ENCODE measurements at places on chromosomes 3 and 15. TPM values are rescaled to one million over a fixed set of nuclear protein-coding genes. Genes with fewer than 3 reads are reported as not detected.

GRCh38 chr15:80733460-80733859 lies 38.4 kb downstream of the ABHD17C start:
- H3K27ac ChIP-seq, result no peak overlapping the region
- H3K4me3 ChIP-seq, result no peak overlapping the region

DNA sequence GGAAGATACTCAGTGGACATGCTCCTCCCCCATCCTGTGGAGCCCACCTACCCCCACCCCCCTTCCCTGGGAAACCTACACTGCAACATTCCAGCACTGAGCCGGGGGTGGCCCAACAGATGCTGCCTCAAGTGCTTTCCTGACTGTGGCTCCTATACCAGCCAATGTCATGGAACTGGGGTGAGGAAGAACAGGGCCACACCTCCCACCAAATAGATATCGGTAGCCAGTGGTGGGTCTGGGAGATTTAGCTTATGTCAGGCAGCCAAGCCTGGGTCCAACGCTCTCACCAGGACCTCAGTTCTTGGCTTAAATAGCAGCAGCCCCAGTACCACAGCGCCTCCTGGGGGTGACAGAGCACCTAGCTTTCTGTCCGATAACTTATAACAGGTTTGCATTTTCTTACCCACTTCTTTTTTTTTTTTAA lies 30.3 kb downstream of the CDC25A start:
- H3K27me3 ChIP-seq, result no peaks in the 10 kb centered on the region
- DNase-seq, result peak; percentile 32
- H3K4me1 ChIP-seq, result no peaks in the 10 kb centered on the region
- H3K27ac ChIP-seq, result no peak overlapping the region

DNA sequence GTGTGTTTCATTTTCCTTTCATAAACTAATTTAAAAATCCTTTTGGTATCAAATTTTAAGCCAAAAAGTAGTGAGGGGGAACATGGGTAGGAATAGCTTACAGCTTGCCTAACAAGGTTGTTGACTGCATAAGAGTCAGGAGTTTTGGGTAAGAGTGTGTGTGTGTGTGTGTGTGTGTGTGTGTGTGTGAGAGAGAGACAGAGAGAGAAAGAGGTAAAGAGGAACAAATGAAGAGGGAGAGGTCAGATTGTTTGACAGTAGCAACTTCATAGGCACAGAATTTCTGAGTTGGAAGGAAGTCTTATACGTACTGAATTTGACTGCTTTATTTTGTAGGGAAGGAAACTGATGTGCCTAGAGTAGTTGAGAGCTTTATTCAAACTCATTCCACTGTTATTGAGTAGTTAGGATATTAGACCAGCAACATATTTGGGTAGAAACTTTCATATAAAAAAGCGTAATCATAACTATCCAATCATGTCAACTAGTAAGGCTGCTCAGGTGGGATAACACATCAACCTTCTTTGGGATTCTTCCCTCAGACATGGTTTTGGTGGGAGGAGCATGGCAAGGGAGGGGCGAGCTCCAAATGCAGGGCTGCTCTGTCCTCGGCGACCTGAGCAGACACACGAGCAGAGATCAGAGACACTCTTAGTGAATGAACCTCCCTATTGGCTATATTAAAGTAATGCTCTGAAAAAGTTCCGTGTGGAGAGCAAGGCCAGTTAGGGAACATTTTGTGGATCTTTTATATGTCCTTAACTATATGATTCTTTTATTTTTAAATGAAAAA lies 86.4 kb downstream of the LPP start:
- no peaks in the 10 kb centered on the region for H3K36me3 ChIP-seq
- peak overlapping the region; percentile 87 for H3K27ac ChIP-seq
- H3K4me1 ChIP-seq, result peaks cover 37% of the 10 kb centered on the region
- peak; percentile 47 for DNase-seq

DNA sequence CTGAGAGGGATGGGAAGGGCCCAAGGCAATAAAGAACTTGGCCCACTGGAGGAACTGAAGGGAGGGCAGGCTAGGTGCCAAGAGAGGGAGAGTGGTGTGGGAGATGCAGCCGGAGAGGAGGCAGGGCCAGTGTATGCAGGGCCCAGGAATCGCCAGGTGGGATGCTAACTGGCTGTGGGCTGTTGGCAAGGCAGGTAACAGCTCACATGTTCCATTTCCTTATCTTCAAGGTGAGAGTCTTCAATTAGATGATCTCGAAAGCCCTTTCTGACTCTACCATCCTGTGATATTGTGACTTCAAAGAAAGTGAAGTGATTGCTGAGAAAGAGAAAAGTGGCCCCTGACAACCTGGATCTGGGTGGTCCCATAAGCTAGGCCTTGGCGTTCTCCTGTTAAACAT lies 49.0 kb downstream of the CASR start:
- no peaks in the 10 kb centered on the region for H3K4me1 ChIP-seq
- no peaks in the 10 kb centered on the region for H3K36me3 ChIP-seq
- H3K27me3 ChIP-seq, result no peaks in the 10 kb centered on the region
- H3K27ac ChIP-seq, result no peak overlapping the region
- no peak overlapping the region for H3K4me3 ChIP-seq

- no peak for DNase-seq
- peak overlapping the region; percentile 43 for H3K27ac ChIP-seq
- H3K4me1 ChIP-seq, result peaks cover 40% of the 10 kb centered on the region
- no peaks in the 10 kb centered on the region for H3K36me3 ChIP-seq
These were observed 43.7 kb downstream of the CTDSPL start for GRCh38 chr3:37905346-37905745.

DNA sequence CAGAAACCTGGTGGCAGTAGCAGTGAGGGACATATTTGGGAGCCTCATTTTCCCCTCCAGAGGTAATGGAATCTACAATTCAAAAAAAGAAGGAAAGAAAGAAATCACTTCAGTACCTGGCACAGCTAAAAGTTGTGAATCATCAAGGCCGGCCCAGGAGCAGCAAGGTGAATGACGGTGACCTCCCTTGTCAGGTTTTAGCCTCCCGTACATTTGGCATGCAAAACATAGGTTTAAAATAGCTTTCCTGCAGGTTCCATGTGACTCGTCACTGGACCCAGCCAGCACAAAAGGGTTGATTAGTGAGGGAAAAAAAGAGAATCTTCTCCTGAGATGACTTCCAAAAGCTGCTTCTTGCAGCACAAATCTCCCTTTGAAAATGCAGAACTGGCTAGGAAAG lies 394.2 kb downstream of the LSAMP start:
- H3K27me3 ChIP-seq, result no peaks in the 10 kb centered on the region
- no peak overlapping the region for H3K4me3 ChIP-seq
- H3K36me3 ChIP-seq, result no peaks in the 10 kb centered on the region

DNA sequence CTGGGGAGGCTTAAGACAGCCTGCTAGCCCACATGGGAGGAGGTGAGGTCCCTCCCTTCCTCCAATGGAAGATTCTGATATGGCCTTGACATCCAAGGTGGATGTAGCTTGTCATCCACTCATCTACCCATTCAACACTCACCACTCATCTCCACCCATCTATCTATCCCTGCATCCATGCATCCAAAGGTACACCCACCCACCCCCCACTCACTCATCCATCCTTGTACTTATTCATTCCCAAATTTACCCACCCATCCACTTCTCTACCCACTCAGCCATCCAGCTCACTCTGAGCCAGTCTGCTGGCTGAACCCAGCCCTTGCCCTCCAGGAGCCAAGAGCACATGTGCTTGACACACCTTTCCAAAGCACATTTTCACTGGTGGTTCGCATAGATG lies 189.7 kb downstream of the TLE3 start:
- no peak overlapping the region for H3K27ac ChIP-seq
- H3K36me3 ChIP-seq, result no peaks in the 10 kb centered on the region
- no peak for DNase-seq
- H3K27me3 ChIP-seq, result no peaks in the 10 kb centered on the region
- H3K4me3 ChIP-seq, result no peak overlapping the region
- H3K4me1 ChIP-seq, result no peaks in the 10 kb centered on the region

DNA sequence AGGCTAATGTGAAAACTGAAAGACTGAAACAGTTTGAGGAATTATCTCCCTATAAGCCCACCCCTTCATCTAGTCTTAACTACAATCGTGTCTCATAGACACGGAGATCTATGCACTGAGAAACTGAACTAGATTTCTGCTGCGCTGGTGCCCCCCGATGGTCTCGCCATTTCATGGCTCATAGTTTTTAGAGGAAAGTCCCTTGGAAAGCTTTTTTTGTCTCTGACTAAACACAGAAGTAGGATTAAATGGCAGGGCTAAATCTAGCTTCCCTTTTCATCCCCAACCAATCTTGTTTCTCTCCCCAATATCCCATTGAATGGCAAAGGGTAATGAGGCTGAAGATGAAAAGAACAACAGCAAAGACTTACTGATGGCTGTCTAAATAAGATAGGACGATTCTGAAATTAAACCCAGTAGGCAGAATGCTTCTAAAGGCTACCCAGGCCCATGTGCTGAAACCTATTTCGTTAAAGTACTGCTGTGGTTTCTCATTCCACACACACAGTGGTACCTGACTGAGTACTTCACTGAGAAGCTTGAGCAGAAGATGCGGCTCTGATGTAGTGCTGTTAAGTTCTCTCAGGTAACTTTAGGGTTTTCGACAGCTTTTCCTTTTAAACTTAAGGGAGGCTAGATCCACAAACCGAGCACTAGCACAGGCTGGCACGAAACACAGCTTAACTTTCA lies 142.7 kb downstream of the GADL1 start:
- H3K27ac ChIP-seq, result no peak overlapping the region
- H3K4me1 ChIP-seq, result peaks cover 34% of the 10 kb centered on the region
- DNase-seq, result no peak
- no peaks in the 10 kb centered on the region for H3K36me3 ChIP-seq
- no peak overlapping the region for H3K4me3 ChIP-seq

DNA sequence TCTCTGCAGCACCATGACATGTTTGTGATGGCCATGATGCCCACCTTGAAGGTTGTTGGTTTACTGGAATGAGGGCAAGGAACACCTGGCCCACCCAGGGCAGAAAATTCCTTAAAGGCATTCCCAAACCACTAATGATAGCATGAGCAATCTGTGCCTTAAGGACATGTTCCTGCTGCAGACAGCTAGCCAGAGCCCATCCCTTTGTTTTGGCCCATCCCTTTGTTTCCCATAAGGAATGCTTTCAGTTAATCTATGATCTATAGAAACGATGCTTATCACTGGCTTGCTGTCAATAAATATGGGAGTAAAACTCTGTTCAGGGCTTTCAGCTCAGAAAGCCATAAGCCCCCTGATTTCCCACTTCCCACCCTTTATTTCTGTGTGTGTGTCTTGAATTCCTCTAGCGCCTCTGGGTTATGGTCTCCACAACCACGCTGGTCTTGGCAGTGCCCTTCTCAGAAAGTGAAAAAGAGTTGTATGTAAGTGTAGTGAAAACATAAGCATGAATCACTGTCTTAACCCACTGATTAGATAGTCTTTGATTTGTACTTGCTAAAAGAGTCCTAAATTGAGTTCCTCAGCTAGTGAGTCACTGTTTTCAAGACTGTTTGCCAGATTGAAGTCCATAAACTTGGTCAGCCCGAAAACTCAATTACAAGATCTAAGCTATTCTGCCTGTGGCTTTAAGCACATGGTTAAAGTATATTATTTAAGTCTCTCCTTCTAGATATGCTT lies 19.0 kb upstream of the CCR2 start:
- no peak overlapping the region for H3K27ac ChIP-seq
- no peaks in the 10 kb centered on the region for H3K4me1 ChIP-seq
- DNase-seq, result no peak
- H3K27me3 ChIP-seq, result no peaks in the 10 kb centered on the region

DNA sequence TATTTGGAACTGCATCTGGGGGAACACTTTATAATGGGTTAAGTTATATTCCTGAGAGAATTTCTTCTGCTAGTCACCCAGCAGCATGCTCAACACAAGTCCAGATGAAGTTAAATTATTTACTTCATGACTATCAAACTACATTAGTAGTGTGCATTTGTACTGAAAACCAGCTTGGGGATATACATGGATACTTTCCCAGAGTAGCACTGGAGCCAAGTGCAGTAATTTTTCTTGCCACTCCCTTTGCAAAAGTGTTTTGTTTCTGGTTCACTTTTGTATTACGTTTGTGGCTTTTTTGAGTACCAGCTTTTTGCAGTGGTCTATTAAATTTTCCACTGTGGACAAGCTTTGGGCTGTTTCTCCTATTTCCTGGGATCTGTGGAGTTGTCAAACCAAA lies 243.0 kb downstream of the AGBL1 start:
- no peaks in the 10 kb centered on the region for H3K27me3 ChIP-seq
- H3K4me3 ChIP-seq, result no peak overlapping the region
- no peaks in the 10 kb centered on the region for H3K4me1 ChIP-seq
- no peak for DNase-seq
- H3K36me3 ChIP-seq, result no peaks in the 10 kb centered on the region
- H3K27ac ChIP-seq, result no peak overlapping the region

- no peaks in the 10 kb centered on the region for H3K4me1 ChIP-seq
- H3K27me3 ChIP-seq, result peaks cover 3% of the 10 kb centered on the region
- DNase-seq, result no peak
- H3K36me3 ChIP-seq, result no peaks in the 10 kb centered on the region
- no peak overlapping the region for H3K4me3 ChIP-seq
These were observed 390.2 kb downstream of the NR2F2 start for GRCh38 chr15:96720656-96721055.

- H3K4me3 ChIP-seq, result no peak overlapping the region
- H3K27me3 ChIP-seq, result no peaks in the 10 kb centered on the region
- H3K27ac ChIP-seq, result no peak overlapping the region
- no peaks in the 10 kb centered on the region for H3K36me3 ChIP-seq
- no peaks in the 10 kb centered on the region for H3K4me1 ChIP-seq
These were observed 179.9 kb upstream of the C2CD4B start for GRCh38 chr15:62344806-62345539.

DNA sequence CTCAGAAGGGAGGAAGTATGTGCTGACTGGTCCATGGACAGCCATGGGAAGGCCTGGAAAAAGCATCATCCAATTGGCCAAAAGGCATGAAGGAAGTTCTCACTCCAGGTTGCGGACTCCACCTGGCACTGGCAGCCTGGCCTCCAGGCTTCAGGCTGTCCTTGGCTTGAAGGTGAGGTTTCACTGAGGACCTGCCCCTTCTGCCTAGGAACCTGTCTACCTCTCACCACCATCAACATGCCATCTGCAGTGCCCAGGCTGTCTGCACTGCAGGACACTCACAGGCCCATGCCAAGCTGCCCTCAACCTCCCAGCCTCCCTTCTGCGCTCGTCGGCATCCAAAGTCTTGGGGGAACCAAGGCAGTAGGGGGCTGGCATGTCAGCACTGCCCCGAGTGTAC lies 51.1 kb downstream of the CEP70 start:
- no peak for DNase-seq
- H3K27me3 ChIP-seq, result no peaks in the 10 kb centered on the region
- H3K36me3 ChIP-seq, result peaks cover 17% of the 10 kb centered on the region
- no peak overlapping the region for H3K27ac ChIP-seq

DNA sequence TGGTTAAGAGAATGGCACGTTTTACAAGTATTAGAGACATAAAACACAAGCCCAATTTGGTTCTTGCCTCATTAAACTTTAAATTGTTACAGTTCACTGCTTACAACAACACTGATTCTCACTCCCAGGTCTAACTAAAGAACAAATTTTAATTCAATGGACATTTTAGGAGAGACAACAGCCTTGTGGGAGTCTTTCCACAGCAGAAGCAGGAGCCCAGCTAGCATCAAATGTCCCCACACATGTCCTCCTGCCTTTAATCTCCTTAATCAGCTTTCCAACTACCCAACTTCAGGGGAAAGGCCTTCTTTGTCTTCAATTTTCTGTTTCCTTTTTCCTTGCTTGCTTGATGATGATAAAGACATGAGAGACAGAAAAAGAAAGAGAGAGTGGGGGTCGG lies 287.8 kb upstream of the WNT5A start:
- H3K4me1 ChIP-seq, result no peaks in the 10 kb centered on the region
- no peak overlapping the region for H3K4me3 ChIP-seq
- no peaks in the 10 kb centered on the region for H3K27me3 ChIP-seq
- no peaks in the 10 kb centered on the region for H3K36me3 ChIP-seq
- DNase-seq, result no peak

RTP1 gene
- not detected for total RNA-seq

KCNMB2 gene
- not detected for total RNA-seq

TEX55 gene
- total RNA-seq, result not detected

CLSTN2 gene
- 4.9 TPM for total RNA-seq

CFAP92 gene
- 0.20 TPM for total RNA-seq

RETNLB gene
- not detected for total RNA-seq

ITPKA gene
- total RNA-seq, result 0.75 TPM

WDR72 gene
- not detected for total RNA-seq

KBTBD13 gene
- 0.97 TPM for total RNA-seq

IMPG2 gene
- total RNA-seq, result not detected

Measured in gastrocnemius medialis (tissue), 4 donors.